Left cardiac atrium (tissue), 4 donors: ENCODE measurements at places on chromosomes 6 and 20.

DNA sequence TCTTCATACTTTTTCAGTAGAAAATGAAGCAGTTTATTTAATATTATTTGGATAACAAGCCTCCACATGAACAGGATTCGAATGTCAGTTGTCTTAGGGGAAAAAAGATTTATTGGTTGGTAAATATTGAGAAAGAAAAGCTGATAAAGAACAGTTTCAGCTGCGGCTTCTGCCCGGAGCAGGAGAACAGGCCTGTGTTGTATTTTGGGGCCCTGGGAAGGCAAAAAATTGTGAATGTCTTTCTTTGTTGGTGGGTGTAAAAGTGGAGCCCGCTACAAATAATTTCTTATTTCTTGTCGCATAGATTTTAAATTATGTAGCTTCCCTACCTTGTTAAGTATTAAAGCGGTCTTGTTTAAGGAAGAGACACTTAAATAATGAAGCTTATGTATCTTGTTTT lies 90.5 kb upstream of the PAX1 start:
- DNase-seq, result no peak

- DNase-seq, result peak; percentile 88
These were observed 12.6 kb downstream of the DYNLT1 start for GRCh38 chr6:158631678-158632537.

DNA sequence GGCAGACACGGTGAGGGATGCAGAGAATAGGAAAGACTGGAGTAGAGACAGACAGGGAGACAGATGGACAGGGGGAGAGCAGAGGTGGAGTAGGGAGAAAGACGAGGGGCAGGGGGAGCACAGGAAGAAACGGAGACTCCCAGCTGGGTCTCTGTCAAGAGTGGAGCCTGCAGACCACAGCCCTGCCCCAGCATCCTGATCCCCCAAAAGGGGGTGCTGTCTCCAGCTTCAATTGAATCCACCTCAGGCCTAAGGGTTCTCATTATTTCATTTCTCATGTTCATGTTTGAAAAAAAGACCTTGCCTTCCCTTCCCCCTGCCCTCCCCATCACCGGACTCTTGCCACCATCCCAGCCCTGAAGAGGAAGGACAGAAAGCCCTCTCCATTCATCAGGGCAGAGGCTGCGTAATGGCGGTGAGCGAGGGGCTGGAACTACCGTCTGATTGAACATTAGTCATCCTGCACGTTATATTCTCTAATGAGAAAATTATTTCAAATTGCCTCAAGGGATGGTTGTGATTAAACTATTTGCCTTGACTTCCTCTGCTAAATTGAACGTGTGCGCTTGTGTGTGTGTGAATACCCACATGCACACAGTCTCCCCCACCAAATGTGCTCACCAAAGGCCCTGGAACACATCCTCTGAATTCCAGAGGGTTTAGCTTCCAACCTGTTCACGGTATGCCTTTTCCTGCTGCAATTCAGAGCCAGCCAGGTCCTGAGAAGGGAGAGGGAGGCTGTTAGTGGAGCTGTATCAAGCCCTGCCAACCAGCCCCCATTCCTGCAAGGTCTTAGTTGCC lies 98.3 kb downstream of the CDC5L start:
- DNase-seq, result no peak

DNA sequence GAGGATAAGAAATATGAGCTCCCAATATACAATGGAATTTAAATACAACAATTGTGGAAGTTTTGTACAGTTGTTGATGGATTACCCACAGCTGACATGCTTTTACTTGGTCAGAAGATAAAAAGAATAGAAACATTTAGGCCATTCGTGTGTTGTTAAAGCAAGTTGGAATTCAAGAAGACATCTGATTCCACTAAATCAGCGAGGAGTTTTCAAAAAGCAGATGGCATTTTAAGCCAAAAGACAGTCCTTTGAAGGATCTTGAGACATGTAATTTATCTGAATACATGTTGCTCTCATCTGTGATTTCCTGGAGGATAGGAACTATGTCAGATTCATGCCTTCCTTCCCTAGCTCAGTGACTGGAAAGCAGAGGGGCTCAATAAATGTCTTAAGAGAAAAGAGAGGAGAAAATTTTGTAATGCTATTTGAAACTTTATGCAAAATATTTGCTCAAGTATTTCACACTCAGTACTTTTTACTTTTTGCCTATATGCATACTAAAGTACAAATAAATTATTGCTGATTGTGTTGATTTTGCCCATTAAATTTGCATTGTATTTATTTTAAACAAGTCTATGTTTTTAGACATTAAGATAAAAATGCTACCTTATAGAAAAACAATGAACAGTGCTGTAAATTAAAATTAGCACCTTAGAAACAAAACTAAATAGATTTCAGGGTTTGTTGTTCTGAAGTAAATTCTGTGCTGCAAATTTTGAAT lies 733.8 kb upstream of the FLRT3 start:
- DNase-seq, result no peak

GRCh38 chr20:10739566-10739965 lies 65.8 kb upstream of the JAG1 start:
- DNase-seq, result no peak

- DNase-seq, result no peak
These were observed 195.8 kb upstream of the ZNF184 start for GRCh38 chr6:27668442-27669294.

- no peak for DNase-seq
These were observed 46.3 kb upstream of the BTN3A2 start for GRCh38 chr6:26318459-26319404.

DNA sequence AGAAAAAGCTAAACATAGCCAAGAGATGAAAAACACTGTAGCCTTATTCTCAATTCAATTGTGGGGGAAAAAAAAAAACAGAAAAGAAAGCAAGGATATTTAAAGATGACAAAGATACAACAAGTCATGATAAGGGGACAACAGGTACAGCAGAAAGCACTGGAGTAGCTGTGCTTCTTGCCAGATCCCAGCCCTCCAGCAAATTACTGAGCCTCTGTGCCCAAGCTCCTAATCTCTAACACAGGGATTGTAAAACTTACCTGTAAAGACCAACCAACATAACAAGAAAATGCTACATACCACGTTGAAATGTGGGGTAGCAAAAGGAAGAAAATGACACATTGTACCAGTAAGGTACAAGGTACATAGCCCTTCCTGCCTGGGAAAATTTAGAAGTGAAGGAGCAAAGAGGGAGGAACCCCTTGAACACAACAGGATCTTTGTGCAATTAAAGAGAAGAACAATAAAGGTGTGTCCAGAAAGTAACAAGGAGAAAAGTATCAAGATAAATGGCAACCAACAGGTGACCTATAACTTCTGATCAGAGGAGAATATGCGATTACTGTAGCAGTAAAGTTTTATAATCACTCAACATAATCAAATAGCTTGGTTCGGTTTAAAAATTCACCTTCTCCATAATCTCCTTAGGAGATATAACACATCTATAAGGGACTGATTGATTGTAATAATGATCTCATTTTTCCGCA lies 30.6 kb downstream of the PREP start:
- DNase-seq, result no peak

- DNase-seq, result no peak
These were observed 207.2 kb upstream of the ZNF184 start for GRCh38 chr6:27679964-27680694.
